GM23248 (cell line): ENCODE measurements at places on chromosomes 3 and 15. TPM values are rescaled to one million over a fixed set of nuclear protein-coding genes. Genes with fewer than 3 reads are reported as not detected.

DNA sequence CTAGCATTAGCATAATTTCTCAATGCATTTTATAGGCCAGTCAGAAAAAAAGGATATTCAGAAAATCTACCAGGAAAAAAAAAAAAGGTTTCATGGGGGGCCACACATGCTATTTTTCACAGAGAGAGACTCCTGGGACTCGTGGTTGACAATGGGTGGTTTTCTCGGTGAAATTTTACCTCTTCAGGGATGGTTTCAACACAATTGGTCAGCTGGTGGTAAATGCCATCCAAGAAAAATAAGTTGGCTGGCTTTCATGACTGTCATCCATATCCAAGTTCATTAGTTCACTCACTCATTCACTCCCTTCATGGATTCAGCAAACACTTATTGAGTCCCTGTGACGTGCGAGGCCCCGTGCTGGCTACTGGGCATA lies 217.3 kb downstream of the SHQ1 start:
- DNase-seq: no peak

GRCh38 chr15:35007397-35007796 lies 19.3 kb upstream of the ZNF770 start:
- no peak for DNase-seq

DNA sequence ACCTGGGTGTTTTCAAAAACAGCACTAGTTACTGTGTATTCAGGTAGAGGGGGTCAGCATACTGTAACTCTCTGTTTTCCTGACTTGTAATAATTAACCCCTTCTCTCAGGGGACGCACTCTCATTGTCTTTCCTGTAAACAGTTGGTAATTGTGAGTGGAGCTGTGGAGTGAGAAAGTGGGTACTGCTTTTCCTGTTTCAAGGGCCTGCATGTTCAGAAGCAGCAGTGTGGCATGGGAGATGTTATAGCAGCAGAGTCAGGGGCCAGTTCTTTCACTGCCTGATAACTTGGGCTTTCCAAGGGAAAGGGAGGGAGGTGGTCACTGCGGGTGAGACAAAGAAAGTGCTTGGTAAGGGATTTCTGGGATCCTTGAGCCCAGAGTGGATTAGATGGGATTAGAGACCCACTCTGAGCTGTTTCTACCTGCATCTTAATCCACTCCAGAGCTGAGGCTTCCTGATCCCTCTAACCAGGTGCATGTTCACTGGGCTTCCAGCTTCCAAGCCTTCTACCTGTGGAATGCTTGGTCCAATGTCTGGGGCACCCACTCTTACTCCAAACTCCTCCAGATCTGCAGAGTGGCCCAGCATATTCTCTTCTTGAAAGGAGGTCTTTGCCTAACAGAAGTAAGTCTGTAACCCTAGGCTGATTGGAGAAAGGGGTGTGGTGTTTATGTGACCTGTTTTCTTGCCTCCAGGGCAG lies 105.2 kb downstream of the RPLP1 start:
- peak; percentile 13 for DNase-seq

GRCh38 chr3:7841451-7841850 lies 660.2 kb upstream of the LMCD1 start:
- no peak for DNase-seq

DNA sequence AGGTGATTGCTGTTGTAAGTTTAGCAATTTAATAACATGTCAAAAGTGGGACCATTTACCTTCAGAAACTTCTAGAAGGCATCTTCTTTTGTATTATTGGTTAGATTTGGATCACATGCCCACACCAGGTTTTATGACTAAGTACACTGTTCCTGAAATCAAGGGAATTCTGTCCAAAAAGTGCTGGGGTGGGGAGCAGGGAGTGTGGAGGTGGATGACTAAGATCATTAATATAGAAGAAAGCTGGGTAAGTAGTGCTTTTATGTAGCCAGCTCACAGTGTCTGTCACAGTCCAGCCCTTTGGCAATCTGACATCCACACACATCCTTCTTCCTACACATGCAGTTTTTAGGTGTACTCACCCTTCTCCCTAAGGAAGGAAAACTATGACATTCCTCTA lies 120.0 kb downstream of the TMCO5A start:
- peak; percentile 93 for DNase-seq

- DNase-seq: no peak
These were observed 27.8 kb downstream of the ALPK3 start for GRCh38 chr15:84844964-84845363.

GRCh38 chr3:8864402-8865350 lies 95.3 kb upstream of the OXTR start:
- no peak for DNase-seq

DNA sequence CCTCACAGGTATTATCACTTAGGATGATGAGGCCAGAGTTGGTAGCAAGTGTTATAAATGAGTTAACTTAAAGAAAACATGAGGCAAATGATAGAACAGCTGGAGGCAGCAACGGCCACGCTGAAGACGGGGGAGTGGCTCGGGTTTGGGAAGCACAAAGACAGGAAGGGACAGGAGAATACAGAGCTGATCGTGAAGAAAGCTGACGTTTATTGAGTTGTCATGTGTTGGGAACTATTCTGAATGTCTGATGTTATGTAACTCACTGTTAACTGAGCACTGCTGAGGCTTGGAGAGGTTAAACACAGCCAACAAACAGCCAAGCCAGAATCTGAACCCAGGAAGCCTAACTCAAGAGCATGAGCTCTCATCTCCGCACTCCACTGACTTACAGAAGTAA lies 42.3 kb downstream of the FGD5 start:
- DNase-seq: no peak

- no peak for DNase-seq
These were observed 459.6 kb downstream of the MECOM start for GRCh38 chr3:169203631-169204550.

- DNase-seq: no peak
These were observed 159.3 kb upstream of the DPH6 start for GRCh38 chr15:35705030-35705883.

DNA sequence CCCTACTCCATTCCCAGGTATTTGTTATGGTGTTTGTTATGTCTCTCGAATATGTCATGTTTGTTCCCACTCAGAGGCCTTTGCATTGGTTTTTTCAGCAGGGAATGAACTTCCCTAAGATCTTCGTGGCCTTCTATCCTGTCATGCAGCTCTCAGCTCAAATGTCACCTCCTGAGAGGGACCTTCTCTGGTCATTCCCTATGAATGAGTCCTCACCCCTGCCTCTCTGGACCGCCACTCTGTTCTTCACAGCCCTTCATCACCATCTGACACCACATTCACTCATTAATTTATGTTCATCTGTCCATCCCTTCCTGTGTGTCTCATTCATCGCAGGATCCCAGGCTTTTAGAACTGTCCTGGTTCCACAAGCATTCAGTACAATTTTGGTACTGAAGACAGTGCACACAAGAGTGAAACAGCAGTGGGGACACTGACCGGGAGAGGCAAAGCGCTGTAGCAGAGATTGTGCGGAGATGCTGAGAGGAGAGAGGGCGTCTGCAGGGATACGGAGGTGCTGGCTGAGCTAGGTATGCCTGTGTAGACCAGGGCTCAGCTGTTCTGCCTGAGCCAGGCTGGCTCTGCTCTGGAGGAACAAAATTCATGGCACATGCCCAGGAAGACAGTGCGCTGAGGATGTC lies 132.3 kb downstream of the CHCHD6 start:
- no peak for DNase-seq

DNA sequence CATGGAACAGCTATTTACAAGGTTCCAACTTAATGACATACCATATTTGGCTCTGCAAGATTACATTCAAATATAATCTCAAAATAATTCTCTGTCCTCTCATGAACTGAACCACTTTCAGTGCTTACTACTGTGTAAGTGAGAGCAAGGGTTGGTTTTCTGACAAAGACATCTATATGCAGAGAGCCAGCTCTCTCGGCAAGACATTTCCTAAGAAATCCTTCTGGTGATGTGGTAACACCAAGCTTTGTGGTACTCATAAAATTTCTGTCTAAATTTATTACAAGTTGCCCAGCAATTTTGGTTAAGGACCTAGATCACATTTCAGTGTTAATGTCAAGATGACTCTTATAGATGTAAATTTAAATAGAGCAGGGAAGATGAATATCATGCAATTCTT lies 184.9 kb downstream of the GAP43 start:
- DNase-seq: peak; percentile 46

DNA sequence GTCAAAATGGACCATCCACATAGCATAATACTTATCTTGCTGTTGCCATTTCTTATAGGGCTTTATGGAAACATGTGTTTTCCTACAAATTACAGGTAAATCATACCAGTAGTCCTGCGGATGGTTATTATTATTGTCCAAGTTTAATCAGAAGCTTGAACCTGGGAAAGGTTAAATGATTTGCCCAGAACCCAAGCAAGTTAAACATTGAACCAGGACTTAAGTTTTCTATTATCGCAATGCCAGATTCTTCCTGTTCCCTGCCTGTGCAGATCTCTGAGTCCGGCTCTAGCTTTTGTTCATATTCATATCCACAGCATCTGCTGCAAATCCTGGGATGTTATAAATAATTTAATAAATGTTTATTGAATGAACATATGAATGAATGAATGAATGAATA lies 12.5 kb downstream of the LPP start:
- no peak for DNase-seq

DNA sequence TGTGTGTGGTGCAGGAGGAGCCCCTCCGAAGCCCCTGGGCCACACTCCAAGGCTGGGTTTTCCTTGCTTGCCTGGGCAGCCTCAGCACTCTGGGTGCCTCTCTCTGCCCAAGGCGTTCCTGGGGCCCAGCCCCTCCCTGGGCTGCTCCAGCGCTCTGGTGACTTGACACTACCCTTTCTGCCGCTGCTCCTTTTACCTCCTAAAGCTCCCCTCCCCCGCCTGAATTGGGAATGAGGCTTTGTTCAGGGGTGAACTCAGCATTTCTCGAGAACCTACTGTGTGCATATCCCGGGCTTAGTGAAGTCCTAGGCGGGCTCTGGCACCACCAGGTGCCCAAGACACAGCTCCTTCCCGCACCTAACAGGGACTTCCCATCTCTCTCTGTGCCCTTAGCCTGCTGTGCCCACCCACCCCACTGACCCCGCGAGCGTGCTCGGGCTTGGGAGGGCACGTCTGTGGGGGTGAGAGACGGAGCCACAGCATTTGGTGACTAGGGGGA lies 1.2 kb upstream of the BAHD1 start:
- peak; percentile 49 for DNase-seq

GRCh38 chr15:68525815-68526214 lies 53.0 kb upstream of the CORO2B start:
- DNase-seq: no peak

DNA sequence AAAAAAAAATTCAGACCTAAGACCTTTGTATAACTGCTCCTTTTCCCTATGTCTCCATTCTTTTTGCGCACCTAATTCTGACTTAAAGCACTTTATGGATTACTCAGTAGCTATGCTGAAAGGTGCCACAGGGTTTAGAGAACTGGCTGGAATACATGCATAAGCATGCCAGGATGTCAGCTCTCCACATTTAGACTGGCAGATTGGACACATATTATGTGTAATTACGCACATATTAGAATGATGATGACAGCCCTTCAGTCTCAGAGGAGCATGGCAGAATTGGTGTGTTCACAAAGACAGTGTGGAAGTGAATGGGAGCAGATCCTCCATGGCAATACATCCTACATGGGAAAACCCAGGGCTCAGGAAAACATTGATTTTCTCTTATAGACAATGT lies 108.1 kb upstream of the LSAMP start:
- DNase-seq: no peak

DNA sequence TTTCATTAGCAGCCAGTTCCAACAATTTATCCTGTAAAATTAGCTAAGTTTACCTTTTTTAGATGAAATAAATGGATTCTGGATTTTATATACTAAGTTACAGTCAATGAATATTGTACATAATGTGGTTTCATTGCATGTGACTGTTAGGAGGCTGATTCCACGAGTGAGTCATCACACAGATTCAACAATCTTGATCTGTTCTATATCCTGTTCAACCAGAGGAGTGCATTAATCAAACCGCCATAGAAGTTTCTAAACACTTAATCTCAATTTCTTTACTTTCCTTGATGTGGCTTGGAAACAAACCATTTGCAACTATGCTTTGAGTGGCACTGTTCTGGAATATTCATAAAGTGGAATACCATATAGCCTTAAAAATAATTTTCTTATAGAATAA lies 15.3 kb downstream of the DNAJC13 start:
- DNase-seq: peak; percentile 77

DNA sequence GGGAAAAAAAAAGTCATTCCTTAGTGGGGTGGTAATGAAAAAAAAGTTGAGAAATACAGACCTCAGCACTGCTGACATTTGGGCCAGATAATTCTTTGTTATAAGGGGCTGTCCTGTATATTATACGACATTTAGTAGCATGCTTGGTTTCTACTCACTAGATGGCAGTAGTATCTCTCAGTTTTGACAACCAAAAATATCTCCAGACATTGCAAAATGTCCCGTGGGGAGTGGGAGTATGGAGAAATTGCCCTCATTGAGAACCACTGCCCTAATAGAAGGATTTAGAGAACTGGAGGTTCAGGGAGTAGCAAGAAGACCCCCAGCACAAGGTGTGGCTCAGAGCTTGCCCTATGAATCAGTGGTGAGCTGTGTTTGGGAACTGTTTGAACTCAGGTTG lies 28.6 kb upstream of the TEX264 start:
- DNase-seq: peak; percentile 27

DNA sequence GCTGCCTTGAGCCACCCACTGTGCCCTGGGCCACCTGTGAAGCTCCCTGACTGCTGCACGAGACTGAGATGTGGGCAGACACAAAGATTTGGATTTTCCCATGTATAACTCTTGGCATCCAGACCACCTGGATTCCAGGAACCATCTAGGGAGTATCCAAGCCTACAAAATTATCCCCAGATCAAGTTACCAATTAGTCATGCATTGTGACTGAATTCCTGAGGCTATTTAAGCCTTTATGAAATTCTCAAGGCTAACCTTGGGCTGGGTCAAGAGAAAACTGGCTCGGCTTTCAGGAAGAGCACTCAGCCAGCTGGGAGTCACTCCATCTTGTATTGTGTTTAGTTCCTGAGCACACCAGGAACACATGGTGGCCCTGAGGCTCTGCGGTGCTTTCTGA lies 13.3 kb upstream of the ATP13A5 start:
- DNase-seq: no peak

- no peak for DNase-seq
These were observed 119.0 kb downstream of the GOLIM4 start for GRCh38 chr3:167976516-167977361.

GRCh38 chr3:69200384-69201068 lies 78.1 kb upstream of the LMOD3 start:
- DNase-seq: no peak

- DNase-seq: no peak
These were observed 319.2 kb upstream of the TRIM42 start for GRCh38 chr3:140358686-140359085.

The LYZL4 gene
- not detected in 2 replicates for total RNA-seq

The PAK6 gene
- not detected in 2 replicates for total RNA-seq

The ZNF774 gene
- 0.22 and 0.51 TPM in 2 replicates for total RNA-seq

The EPHA6 gene
- not detected in 2 replicates for total RNA-seq

The MST1R gene
- 0.32 TPM in 1 of 2 replicates, not detected in the other for total RNA-seq

The STRIT1 gene
- not detected in 2 replicates for total RNA-seq

The OR5K4 gene
- total RNA-seq: not detected in 2 replicates

The GPR156 gene
- not detected in 2 replicates for total RNA-seq

The TBC1D5 gene
- 69.9 and 71.7 TPM in 2 replicates for total RNA-seq

The TRPM1 gene
- total RNA-seq: not detected in 2 replicates

The GPR62 gene
- not detected in 2 replicates for total RNA-seq

The SLC22A14 gene
- not detected in 2 replicates for total RNA-seq

The LSAMP gene
- 4.0 and 4.5 TPM in 2 replicates for total RNA-seq

The TICRR gene
- 2.3 and 2.4 TPM in 2 replicates for total RNA-seq
